AG04449 (cell line): ENCODE measurements at places on chromosomes 6 and 20.

DNA sequence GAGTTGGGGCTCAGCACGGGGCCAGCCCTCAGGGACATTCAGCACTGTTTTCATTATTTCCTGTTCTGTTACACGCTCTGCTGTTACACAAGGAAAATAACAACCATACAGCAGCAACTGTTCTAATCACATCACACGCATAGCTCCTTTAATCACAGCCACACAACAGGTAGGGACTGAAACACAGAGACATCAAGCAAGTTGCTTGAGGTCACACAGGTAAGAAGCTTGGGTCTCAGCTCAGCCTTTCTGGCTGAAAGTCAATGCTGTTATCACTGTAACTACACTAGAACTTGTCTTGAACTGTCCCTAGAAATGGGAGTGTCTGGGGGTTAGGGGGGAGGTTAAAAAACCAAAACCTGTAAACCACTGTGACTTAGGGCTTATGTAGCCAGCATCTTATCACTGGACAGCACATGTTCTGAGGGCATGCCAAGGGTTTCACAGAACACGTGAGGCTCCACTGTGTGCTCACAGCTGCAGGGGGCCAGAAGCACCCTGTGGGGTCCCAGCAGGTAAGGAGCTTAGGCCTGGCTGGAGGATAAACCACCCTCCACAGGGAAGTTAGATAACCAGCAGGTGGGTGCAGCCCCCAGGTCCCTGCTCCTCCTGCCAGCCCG, 146.0 kb downstream of the EYA2 start:
- DNase-seq = no peak

- no peak for DNase-seq
Measured at GRCh38 chr20:10105046-10105445, 70.3 kb downstream of the ANKEF1 start.

DNA sequence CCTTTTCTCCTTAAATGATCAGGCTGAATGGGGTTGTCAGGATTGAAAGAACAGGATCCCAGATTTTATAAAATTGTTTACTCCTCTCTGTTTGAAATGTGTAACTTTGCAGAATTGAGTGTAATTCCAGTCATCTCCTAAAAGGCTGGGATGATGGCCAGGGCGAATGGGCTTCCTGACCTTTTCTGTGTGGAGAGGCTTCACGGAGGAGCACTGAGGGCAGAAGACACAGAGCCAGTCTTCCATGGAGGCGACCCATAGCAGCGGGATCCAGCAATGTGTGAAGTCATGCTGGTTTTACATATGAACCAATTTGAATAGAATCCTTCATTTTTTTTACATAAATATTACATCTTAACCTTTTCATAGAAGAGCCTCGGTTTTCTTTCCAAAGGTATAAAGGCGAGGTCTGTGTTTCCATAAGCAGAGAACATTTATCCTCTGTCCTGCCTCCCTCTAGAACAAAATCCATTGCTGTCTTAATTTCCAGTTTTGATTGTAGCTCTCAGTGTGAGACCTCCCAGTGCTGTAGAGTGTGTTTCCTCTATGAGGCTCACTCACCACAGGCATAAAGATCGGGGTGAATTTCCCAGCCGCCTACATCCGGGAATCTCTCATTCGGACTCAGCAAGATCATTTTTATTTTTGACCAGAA, 369.7 kb upstream of the FLRT3 start:
- DNase-seq = no peak

DNA sequence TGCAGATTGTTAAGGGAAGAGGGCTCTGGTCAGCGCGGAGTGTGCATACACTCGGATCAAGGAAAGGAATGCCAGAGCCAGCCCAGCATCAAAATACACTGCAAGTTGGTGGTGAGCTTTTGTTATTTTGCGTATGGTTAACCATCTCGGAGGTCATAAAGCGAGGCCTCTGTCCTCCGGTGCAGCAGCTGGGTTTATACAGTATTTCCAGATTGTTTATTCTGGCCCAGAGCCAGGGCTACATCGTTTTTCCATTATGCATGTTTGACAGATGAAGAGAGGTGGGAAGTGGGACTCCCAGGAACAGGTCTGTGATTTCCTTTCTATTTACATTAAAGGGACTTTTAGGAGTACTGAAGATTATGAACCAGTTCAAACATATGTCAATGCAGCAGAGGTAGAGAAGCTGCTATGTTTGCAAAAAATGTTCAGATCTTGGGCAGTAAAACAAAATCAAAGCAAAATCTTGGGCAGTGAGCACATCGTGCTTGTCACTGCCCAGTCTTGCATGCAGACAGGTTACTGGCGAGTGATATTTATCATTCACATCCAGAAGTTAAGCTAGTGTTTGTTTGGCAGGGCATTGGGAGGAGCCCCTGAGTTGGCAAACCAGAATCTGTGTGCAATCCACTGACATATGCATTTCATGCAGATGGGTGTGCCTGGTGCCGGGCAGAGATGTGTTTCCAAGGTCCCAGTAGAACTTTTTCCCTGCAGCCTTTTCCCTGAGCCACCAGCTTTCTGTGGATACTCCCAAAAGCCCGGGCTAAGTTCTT, 256.3 kb upstream of the TAB2 start:
- no peak for DNase-seq

DNA sequence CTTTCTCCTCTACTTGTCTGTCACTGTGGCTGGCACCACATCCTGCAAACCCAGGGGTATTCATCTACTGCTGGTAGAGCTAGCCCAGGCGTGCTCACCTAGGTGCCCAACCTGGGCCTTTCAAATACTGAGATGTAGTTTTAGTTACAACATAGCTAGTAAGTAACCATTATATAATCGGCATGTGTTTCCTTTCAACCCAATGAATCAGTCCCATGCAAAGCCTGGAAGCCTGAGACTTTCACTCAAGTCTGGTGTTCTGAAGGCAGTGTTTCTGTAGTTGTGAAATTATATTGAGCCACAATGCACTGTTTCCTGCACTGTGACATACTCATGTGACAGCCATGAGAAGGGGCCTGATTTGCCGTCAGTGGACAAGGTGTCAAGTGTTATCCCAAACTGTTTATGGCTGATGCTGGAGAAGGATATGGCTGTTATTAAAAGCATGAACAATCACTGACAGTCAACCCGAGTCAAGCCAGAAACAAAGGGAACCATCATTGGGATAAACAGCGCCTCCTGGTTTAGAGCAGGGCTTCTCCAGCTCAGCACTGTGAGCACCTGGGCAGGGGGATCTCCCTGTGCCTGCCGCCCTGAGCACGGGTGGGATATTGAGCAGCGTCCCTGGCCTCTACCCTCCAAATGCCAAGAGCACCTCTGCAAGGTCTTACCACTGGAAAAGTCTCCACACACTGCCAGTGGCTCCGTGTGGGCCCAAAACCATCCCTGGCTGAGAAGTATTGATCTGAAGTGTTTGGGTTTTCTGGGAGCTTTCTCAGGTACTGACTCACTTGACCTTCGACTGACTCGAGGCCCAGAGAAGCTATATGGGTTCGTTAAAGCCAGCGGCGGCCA, 1.6 kb downstream of the PSMA7 start:
- no peak for DNase-seq

DNA sequence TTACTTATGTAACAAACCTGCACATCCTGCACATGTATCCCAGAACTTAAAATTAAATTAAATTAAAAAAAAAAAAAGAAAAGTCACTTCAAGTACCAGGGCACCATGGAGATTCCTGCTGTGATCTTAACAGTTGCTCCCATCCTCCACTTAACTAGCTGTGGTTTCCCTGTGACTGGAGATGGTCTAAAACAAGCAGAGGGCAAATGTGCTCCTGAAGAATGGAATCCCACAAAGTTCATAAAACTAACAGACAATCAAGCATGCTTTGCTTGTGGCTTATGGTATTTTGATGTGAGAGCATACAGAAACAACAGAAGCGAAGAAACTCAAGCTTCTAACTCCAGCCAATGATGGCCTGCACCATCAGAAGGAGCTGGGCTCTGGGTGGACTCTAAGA, 153.6 kb upstream of the KCNK16 start:
- no peak for DNase-seq

GRCh38 chr6:133805876-133806275, 83.0 kb upstream of the TCF21 start:
- DNase-seq = no peak

DNA sequence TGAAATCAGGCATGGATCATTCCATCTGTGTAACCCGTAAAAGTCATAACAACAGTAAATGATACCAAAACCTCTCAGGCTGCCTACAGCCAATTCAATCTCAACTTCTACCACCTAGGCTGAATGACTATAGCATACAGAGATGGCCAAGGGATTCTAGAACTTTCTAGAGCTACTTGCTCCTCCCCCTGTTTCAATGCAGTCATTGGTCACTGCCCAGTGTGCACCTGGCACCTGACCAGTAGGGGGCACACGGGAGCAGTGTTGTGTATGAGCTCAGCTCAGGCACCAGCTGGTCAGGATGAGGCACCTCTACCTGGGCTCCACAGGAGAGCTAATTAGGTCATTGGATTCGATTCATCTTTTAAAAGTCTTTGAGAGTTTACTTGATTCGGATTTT, 86.2 kb downstream of the PLEKHG1 start:
- no peak for DNase-seq

DNA sequence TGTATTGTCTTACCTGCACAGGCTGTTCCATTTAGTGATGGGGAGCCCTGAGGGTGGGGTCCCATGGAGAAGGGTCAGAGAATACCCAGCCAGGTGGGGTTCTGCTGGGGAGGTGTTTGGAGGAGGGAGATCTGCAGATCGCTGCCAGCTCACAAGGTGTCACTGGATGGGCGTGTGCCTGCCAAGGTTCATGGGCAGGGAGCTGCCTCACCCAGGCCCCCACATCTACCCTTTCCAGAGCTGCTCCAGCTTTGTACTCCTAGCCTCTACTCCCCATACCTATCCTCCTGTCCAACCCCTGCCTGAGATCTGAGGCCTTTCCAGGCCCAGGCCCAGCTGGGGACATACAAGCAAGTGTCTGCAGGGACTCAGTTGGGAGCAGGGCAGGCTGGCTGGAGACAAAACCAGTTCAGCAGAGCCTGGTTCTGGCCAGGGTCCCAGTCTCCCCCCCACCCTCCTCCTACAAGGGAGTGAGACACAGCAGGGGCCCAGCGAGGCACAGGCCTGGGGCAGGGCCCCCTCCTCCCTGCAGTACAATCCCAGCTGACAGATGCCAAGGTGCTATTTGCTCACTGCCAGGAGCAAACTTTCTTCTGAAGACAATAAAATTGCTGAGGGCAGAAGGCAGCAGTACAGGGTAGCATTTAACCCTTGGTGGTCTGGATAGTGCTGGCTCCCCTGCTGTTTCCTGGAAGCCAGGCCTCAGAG, 19.7 kb downstream of the SPDEF start:
- DNase-seq = no peak

DNA sequence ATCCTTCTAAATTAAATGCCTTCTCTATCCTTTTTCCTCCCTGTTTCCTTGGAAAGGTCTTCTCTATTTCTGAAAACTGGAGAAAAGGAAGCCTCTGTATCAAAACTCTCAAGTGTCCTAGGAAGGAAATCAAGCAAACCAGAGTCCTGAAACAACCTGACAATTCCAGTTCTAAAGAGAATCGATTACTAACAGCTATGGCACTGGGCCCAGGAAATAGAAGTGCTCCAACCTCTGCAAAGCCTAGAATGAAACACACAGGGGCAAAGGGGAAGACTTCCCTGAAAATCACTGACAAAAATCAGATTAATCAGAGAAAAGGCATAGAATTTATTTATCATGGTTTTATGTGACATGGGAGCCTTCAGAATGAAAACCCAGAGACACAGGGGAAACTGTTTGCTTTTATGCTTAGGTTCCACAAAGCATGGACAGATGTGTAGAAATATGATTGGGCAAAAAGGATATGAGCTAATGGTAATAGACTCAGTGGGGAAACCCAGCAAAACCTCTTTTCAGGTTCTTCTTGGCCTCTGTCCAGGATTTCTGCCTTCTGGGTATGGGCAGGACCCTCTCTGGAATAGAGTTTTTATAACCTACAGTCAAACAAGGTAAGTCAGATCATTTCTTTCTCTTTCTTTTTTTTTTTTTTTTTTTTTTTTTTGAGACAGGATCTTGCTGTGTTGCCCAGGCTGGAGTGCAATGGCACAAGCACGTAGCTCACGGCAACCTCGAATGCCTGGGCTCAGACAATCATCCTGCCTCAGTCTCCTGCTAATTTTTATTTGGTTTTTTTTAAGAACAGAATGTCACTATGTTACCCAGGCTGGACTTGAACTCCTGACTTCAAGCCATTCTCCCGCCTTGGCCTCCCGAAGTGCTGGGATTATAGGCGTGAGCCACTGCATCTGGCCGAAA, 91.7 kb downstream of the CD24 start:
- DNase-seq = no peak

- no peak for DNase-seq
Measured at GRCh38 chr6:139219746-139220145, 72.1 kb downstream of the TXLNB start.

GRCh38 chr20:46832555-46832954, 62.1 kb upstream of the EYA2 start:
- DNase-seq = no peak

GRCh38 chr20:13012886-13013285, 4.1 kb downstream of the SPTLC3 start:
- no peak for DNase-seq

- DNase-seq = no peak
Measured at GRCh38 chr6:52976591-52977035, 18.5 kb downstream of the GSTA4 start.

GRCh38 chr6:160507420-160507819, 156.7 kb downstream of the LPA start:
- no peak for DNase-seq

GRCh38 chr6:32081168-32081990, 27.8 kb downstream of the TNXB start:
- no peak for DNase-seq

DNA sequence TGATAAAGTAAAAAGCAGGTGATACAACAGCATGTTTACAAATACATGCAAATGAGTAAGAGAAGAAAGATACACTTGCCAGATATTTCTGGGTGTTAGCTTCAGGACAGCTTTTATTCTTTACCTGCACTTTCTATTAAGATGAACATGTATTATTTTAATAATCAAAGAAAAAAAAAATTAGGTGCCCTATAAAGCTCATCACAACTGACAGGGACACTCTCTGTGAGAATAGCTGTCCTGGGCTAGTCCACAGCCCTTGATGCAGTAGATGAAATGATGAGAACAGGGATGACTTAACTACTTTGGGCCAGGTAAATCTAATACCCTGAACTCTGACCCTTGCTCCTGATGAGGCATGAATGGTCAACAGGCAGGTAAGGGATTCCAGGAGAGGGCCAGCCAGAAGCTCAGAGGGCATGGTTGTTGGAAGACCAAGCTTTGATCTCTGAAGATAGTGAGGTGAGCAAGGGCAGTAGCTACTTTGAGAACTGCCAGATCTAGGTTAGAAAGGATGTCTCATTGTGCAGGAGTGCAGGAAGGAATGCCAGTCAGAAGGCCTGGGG, 15.6 kb downstream of the NSFL1C start:
- no peak for DNase-seq

GRCh38 chr20:25257756-25258475, 10.0 kb downstream of the PYGB start:
- no peak for DNase-seq

- no peak for DNase-seq
Measured at GRCh38 chr6:7106215-7106751, 1.5 kb upstream of the RREB1 start.

- no peak for DNase-seq
Measured at GRCh38 chr6:113486199-113486598, 370.9 kb upstream of the MARCKS start.
